PC-3 (cell line): ENCODE measurements at places on chromosomes 5 and 9. TPM values are rescaled to one million over a fixed set of nuclear protein-coding genes. Genes with fewer than 3 reads are reported as not detected.

DNA sequence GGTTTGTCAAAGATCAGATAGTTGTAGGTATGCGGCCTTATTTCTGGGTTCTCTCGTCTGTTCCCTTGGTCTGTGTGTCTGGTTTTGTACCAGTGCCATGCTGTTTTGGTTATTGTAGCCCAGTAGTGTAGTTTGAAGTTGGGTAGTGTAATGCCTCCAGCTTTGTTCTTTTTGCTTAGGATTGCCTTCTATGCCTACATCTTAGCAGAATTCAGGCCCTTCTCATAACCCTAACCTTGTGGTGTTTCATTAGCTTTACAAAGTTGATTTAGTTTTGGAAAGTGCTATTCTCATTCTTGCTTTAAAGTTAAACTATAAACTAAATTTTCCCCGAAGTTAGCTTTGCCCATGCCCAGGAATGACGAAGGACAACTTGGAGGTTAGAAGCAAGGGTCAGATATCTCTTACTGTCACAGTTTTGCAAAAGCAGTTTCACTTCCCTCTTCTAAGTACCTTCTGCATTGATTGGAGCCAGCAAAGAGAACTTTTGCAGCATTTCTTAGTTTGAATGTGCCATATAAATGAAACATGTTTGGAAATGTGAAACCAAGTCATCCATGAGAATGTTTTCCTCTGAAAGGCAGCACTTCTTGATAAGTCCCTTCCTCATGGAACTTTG, 274.3 kb upstream of the DMRT1 start:
- H3K4me3 ChIP-seq: no peak overlapping the region
- no peak overlapping the region for H3K27ac ChIP-seq
- no peaks in the 10 kb centered on the region for H3K4me1 ChIP-seq

GRCh38 chr9:95880021-95880690, 4.7 kb downstream of the ERCC6L2 start:
- H3K4me1 ChIP-seq: peaks cover 13% of the 10 kb centered on the region
- no peak overlapping the region for H3K4me3 ChIP-seq
- no peaks in the 10 kb centered on the region for H3K27me3 ChIP-seq

The TNFSF8 gene
- not detected in 2 replicates for total RNA-seq

DNA sequence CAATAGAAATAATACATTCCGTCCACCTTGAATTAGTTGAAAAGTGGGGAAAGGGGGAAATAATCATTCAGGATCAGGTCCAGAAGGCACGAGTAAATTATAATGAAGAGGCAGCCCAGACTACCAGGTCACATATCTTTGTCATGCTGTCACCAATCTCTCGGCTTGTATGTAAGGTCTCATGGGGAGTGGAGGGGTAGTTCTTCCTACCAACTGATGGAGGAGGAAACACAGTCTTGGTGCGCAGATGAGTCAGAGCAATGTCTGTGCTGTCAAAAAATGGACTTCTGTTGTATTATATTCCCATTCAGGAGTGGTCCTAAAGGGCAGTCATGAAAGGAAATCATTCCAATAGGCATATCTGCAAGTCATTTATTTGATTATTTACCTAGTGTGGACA, 164.2 kb upstream of the PTGER4 start:
- no peaks in the 10 kb centered on the region for H3K36me3 ChIP-seq
- H3K4me3 ChIP-seq: no peak overlapping the region
- no peak overlapping the region for H3K27ac ChIP-seq
- H3K4me1 ChIP-seq: peaks cover 23% of the 10 kb centered on the region

DNA sequence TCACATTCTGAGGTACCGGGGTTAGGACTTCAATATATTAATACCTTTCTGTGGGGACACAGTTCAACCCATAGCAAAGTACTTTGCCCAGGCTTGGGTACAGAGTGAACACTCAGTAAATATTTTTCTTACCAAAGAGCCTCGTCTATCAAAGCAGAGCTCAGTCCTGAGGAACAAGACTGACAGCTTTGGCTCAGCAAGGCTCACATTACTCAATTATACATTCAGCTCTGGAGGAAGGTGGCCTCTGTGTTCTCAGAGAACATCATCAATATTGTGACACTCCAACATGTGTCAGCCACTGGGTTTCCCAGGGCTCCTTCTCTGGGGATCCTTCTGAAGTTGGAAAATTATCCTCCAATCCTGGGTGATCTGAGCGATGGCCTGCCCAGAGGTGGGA, 186.4 kb downstream of the NMUR2 start:
- no peak overlapping the region for H3K27ac ChIP-seq
- no peaks in the 10 kb centered on the region for H3K36me3 ChIP-seq
- DNase-seq: peak; percentile 74
- no peaks in the 10 kb centered on the region for H3K27me3 ChIP-seq
- H3K4me1 ChIP-seq: peaks cover 11% of the 10 kb centered on the region; the same call in 1 of the 2 replicates
- H3K4me3 ChIP-seq: no peak overlapping the region

The SGTB gene
- total RNA-seq: 0.98 and 1.1 TPM in 2 replicates

DNA sequence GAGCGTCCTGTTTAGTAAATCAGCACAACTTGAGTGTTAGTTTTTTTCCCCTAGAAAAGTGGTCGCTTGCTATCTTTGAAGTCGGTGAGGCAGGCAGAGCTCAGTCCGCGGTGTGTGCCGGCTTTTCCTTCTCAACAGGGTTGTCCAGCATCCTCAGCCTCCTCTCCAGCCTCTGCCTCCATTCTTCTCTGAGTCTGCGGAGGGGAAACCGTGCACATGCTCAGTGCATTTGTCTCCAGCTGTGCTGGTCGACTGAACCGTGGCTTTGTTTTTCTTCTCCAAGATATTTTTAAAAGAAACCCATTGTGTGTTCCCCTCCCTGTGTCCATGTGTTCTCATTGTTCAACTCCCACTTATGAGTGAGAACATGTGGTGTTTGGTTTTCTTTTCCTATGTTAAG, 25.3 kb downstream of the FAM240B start:
- no peak overlapping the region for H3K27ac ChIP-seq
- DNase-seq: no peak
- no peaks in the 10 kb centered on the region for H3K36me3 ChIP-seq
- H3K4me1 ChIP-seq: 0 out of 2 replicates have a peak, but pooled peaks cover 4% of the 10 kb centered on the region

GRCh38 chr9:80698725-80699410, 990.5 kb downstream of the TLE1 start:
- no peaks in the 10 kb centered on the region for H3K36me3 ChIP-seq
- H3K27ac ChIP-seq: peak overlapping the region; percentile 79
- H3K4me3 ChIP-seq: peak overlapping the region; percentile 46

DNA sequence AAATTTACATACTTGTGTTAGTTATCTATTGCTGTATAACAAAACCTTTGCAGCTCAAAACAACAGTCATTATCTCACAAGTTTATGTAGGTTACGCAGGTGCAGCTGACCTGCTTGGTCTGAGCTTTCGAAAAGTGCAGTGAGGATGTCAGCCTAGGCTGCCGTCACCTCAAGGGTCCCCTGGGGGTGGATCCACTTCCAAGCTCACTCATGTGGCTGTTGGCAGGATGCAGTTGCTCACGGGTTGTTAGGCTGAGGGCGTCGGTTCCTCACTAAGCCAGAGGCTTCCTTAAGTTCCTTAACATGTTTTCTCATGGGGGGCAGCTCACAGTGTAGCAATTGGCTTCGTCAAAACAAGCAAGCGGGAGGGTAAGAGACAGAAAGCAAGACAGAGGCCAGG, 139.8 kb downstream of the DOCK8 start:
- DNase-seq: no peak
- H3K27me3 ChIP-seq: no peaks in the 10 kb centered on the region
- H3K36me3 ChIP-seq: no peaks in the 10 kb centered on the region

The PCDHA13 gene
- total RNA-seq: 3.2 and 6.2 TPM in 2 replicates

The ROPN1L gene
- total RNA-seq: 0.95 and 1.7 TPM in 2 replicates

DNA sequence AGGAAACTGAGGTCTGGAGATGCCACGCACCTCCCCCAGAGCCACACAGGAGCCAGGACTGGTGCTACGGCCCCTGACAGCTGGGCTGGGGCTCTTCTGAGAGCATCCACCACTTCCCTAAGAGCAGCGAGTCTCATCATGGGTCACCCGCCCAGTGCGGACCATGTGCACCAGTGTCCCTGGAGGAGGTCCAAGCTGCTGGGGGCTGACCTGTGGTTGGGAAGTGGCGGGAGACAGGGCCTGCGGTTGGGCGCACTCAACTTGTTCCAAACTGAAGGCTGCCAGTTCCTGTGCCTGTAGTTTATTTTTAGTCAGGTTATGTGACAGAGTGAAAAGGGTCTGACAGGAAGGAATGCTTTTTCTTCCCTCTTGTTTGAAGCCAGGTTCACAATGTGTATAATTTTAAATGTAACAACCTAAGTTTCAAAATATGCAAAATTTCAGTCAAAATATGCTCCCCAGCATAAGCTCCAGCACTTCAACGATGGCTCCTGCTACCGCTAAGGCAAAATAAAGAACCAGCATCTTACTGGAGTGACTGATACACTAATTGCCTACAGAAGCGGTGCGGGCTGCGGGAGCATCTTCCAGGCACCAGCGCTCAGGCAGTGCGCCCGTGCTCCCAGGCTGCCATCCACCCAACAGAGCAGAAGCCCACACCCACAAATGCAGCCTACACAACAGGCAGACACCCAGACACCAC, 14.8 kb downstream of the BARHL1 start:
- H3K27me3 ChIP-seq: no peaks in the 10 kb centered on the region
- H3K4me1 ChIP-seq: no peaks in the 10 kb centered on the region
- H3K36me3 ChIP-seq: peaks cover 4% of the 10 kb centered on the region
- H3K4me3 ChIP-seq: no peak overlapping the region
- no peak for DNase-seq

The PRDM9 gene
- total RNA-seq: 0.11 and 0.12 TPM in 2 replicates

The WDR38 gene
- total RNA-seq: not detected in 2 replicates

The ADAMTSL1 gene
- total RNA-seq: 0.26 TPM in 1 of 2 replicates, not detected in the other

- H3K36me3 ChIP-seq: no peaks in the 10 kb centered on the region
- peaks cover 25% of the 10 kb centered on the region for H3K4me1 ChIP-seq
- H3K4me3 ChIP-seq: peak overlapping the region; percentile 76
- H3K27ac ChIP-seq: no peak overlapping the region
- peak; percentile 9 for DNase-seq
- no peaks in the 10 kb centered on the region for H3K27me3 ChIP-seq
These were observed 965 bp downstream of the GLIPR2 start for GRCh38 chr9:36137392-36138004.

- H3K4me1 ChIP-seq: peaks cover 15% of the 10 kb centered on the region
- no peak for DNase-seq
- no peak overlapping the region for H3K27ac ChIP-seq
- H3K4me3 ChIP-seq: no peak overlapping the region
- no peaks in the 10 kb centered on the region for H3K36me3 ChIP-seq
These were observed 64.3 kb upstream of the C6 start for GRCh38 chr5:41277476-41278245.

- no peak for DNase-seq
- no peak overlapping the region for H3K4me3 ChIP-seq
- H3K4me1 ChIP-seq: no peaks in the 10 kb centered on the region
- no peak overlapping the region for H3K27ac ChIP-seq
These were observed 257.2 kb downstream of the KIAA0825 start for GRCh38 chr5:94361161-94361560.

The PDE4D gene
- 2.9 and 3.6 TPM in 2 replicates for total RNA-seq

DNA sequence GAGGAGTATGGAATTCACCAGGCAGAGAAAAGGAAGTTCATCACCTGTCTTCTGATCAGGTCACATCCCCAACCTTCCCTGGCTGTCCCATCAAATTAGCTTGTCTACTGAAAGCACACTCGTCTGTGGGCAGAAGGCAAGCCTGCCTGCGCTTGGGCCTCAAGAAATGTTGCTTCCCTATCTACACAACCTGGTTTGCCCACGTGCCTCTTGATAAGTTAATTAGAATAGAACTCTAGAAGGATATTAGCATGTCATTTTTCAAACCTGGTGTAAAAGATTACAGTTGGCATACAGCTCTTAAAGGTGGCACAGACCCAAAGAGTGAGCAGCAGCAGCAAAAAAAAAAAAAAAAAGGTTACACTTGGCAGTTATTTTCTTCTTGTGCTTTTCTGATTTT, 5.1 kb downstream of the TTC23L start:
- H3K36me3 ChIP-seq: no peaks in the 10 kb centered on the region
- no peak for DNase-seq
- no peaks in the 10 kb centered on the region for H3K27me3 ChIP-seq
- no peak overlapping the region for H3K4me3 ChIP-seq

GRCh38 chr9:116264361-116264760, 110.8 kb downstream of the PAPPA start:
- H3K36me3 ChIP-seq: no peaks in the 10 kb centered on the region
- H3K4me3 ChIP-seq: no peak overlapping the region
- H3K4me1 ChIP-seq: no peaks in the 10 kb centered on the region
- peaks cover 40% of the 10 kb centered on the region for H3K27me3 ChIP-seq
- H3K27ac ChIP-seq: no peak overlapping the region

DNA sequence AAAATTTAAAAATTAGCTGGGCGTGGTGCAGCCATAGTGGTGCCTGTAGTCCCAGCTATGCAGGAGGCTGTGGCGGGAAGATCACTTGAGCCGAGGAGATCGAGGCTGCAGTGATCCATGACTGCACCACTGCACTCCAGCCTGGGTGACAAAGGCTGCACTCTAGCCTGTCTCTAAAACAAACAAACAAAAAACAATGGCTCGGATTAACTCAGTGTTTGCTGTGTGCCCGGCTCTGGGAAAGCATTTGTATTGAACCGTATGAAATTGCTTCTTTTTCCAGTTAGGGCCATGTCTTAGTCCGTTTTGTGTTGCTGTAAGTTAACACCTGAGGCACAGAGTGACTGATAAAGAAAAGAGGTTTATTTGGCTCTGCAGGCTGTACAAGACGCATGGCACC, 62.6 kb downstream of the CFAP77 start:
- H3K4me3 ChIP-seq: no peak overlapping the region
- H3K27ac ChIP-seq: no peak overlapping the region
- H3K27me3 ChIP-seq: peaks cover 15% of the 10 kb centered on the region; the same call in 1 of the 2 replicates
- DNase-seq: no peak
- H3K36me3 ChIP-seq: no peaks in the 10 kb centered on the region

GRCh38 chr5:73446631-73447529, 1.7 kb downstream of the FOXD1 start:
- H3K4me1 ChIP-seq: peaks cover 12% of the 10 kb centered on the region
- H3K27me3 ChIP-seq: no peaks in the 10 kb centered on the region
- H3K27ac ChIP-seq: no peak overlapping the region

GRCh38 chr9:114414346-114414745, 26.6 kb upstream of the AKNA start:
- H3K4me3 ChIP-seq: no peak overlapping the region
- H3K4me1 ChIP-seq: peaks cover 3% of the 10 kb centered on the region; the same call in 1 of the 2 replicates
- H3K27me3 ChIP-seq: no peaks in the 10 kb centered on the region
- no peak for DNase-seq
- no peaks in the 10 kb centered on the region for H3K36me3 ChIP-seq
- H3K27ac ChIP-seq: no peak overlapping the region

The LECT2 gene
- not detected in 2 replicates for total RNA-seq

The MLANA gene
- total RNA-seq: not detected in 2 replicates

The SPARC gene
- total RNA-seq: 0.86 and 2.7 TPM in 2 replicates

DNA sequence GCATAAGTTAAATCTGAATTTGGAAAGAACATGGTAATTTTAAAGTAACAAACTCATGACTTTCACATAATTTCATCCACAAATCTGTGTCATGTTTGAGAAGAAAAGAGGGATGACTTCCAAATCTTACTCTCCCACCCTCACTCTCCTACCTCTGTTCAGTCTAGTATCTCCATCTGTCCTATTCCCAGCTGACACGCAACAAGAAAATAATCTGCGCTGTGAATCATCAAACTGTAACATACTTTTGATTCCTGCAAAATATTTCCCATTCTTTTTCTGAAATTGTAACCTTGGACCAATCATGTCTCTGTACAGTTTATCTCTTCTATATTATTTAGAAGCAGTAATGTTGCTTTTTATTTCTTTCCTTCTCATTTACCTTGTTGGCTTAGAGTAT, 91.4 kb downstream of the SLC12A2 start:
- H3K4me1 ChIP-seq: no peaks in the 10 kb centered on the region
- H3K36me3 ChIP-seq: no peaks in the 10 kb centered on the region
- H3K27me3 ChIP-seq: no peaks in the 10 kb centered on the region
- no peak for DNase-seq
- H3K4me3 ChIP-seq: no peak overlapping the region

GRCh38 chr5:6274846-6275543, 103.4 kb downstream of the MED10 start:
- no peaks in the 10 kb centered on the region for H3K4me1 ChIP-seq
- H3K27me3 ChIP-seq: no peaks in the 10 kb centered on the region
- no peaks in the 10 kb centered on the region for H3K36me3 ChIP-seq
- H3K27ac ChIP-seq: no peak overlapping the region
- no peak overlapping the region for H3K4me3 ChIP-seq

The TRPM3 gene
- total RNA-seq: not detected in 2 replicates

The AQP7 gene
- not detected in 2 replicates for total RNA-seq
